ENCODE measurements at places on chromosomes 5 and 9. TPM values are rescaled to one million over a fixed set of nuclear protein-coding genes. Genes with fewer than 3 reads are reported as not detected.

CDX1 gene
- not detected for total RNA-seq

UGT3A1 gene
- total RNA-seq = not detected

OR1Q1 gene
- not detected for total RNA-seq

PCDHGA11 gene
- total RNA-seq = 10.1 TPM

SPATA31D4 gene
- not detected for total RNA-seq

ASPN gene
- not detected for total RNA-seq

FAM174A gene
- total RNA-seq = 17.8 TPM

ANKRD33B gene
- 3.4 TPM for total RNA-seq

CANX gene
- 661 TPM for total RNA-seq

IL9 gene
- total RNA-seq = not detected

TXNDC8 gene
- total RNA-seq = not detected

SLF1 gene
- 5.9 TPM for total RNA-seq
